AG10803 (cell line): ENCODE measurements at places on chromosomes 6 and 20.

DNA sequence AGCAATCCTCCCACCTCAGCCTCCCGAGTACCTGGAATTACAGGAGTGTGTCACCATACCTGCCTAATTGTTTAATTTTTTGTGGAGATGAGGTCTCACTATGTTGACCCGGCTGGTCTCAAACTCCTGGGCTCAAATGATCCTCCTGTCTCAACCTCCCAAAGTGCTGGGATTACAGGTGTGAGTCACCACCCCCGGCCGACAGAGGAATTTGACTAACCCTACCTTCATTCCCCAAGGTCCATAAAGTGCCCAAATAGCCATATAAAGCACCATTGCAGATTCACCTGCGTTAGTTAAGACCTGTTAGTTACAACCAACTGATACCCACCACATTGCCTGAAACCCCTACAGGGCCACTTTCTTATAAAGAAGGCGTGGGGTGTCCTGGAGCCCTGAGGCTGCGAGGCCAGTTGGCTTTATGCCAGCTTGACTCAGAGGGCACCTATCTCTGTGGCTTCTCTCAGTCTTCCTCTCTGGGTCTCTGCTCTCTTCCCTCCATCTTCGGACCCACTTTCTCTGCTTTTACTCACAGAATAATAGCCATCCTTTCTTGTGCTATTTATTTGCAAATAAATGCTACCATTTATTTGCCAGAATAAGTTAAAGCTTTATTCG is 65.6 kb downstream of the SLC2A10 start:
- DNase-seq, result no peak

DNA sequence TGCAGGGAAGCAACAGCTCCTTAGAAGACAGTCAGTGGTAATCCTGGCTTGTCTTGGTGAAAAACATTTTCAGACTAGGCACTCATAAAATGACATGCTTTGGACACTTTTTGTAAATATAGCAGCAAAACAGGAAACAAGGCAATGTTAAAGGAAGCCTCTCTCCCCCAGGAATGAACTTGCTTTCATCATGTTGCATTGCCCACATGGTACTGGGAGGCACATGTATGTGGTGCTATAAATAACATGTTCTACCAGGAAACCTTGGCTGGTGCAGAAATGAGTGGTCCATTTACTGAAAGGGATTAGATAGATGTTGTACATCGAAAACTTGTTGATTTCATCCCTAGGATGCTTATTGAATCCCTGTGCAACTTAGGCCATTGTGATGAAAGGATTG is 121.4 kb upstream of the RREB1 start:
- DNase-seq, result no peak

DNA sequence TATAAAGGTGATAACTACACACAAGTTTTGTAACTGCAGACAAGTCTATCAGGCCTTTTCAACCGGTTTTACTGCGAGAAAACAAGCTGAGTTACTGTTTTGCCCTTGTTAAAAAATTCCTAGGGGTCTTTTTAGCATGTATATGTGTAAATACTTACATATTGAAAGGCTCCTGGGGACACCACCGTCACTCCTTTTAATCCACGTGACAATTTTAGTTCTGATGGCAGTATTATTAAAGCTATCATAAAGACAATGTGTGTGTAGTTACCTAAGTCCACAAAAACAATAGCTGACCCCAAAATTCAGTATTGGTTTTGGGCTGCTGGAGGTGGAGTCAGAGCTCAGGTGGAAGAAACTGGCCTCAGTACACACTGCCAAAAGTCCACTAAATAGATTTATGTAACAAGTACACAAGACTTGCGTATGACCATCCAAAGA is 41.3 kb upstream of the HFE start:
- DNase-seq, result no peak

GRCh38 chr20:35091816-35092523 is 637 bp downstream of the TRPC4AP start:
- DNase-seq, result peak; percentile 18

- no peak for DNase-seq
Observed at GRCh38 chr6:147579667-147580066, 71.2 kb downstream of the SAMD5 start.

DNA sequence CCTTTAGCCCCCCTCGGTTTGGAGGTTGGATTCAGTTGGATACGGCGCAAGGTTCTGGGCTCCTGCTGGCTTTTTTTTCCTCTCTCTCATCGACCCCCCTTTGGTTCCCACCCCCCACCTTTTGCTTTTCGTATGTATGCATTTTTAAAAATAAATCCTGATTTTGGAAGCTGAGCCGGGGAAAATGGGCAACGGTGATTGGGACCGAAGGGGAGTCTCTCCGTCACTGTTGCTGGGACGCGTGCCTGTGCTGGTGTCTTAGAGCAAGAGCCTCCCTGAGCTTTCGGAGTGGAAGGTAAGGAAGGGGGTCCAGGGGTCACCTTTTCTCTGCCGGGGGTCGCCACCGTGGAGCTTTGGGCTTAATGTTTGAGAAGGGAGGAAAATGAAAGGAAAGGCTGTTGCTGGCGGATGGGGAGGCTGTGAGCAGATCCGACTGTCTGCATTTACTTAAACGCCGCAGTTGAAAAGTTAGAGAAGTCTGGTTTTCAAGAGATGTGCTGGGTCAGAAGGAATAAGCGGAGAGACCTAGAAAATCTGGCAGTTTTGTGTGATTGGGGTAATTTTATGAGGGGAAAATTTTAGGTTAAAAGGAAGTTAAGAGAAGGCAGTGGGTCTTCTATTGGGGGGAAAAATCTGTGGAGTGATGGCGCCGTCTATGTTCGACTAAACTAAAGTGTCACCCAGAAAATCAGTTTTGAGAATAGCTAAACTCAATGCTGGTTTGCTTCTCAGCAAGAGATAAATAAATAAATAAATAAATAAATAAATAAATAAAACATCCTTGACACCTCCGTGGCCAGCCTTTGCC is 828 bp downstream of the ADGRB3 start:
- DNase-seq, result no peak

- no peak for DNase-seq
Observed at GRCh38 chr20:25339608-25340007, 51.0 kb downstream of the ABHD12 start.

- DNase-seq, result peak; percentile 32
Observed at GRCh38 chr20:35215066-35215956, 11.2 kb upstream of the MMP24 start.

DNA sequence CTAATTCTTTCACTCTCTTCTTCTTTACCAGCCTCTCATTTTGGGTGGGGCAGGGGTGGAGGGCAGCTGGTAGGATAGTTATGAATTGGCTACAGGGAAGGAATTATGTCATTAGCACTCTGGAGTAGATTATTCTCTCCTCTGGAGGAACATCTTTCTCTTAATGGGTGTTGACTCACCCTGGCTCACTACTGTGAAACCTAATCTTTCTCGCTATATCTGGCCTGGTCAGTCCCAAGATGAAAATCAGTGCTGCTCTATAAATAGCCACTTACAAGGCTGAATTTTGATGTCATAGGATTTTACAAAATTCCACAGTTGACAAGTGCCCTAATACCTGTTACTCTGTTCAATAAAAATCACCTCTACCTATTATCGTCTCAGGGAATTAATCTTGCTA is 151.3 kb downstream of the COL9A1 start:
- no peak for DNase-seq

- DNase-seq, result no peak
Observed at GRCh38 chr6:87040729-87041128, 54.2 kb downstream of the CGA start.

DNA sequence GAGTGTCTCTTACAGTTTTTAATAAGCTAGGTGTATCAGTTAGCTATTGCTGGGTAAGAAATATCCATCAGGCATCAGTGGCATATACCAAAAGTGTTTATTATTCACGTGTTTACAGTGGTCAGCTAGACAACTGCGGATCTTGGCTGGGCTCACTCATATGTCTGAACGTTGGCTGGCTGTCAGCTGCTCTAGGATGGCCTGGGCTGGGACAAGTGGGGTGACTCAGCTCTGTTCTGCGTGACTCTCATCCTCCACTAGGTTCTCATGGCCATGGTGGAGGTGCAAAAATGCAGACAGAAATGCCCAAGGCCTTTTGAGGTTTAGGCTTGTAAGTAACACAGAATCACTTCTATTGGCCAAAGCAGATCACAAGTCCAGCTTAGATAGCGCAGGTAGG is 22.0 kb downstream of the ZNF341 start:
- no peak for DNase-seq

DNA sequence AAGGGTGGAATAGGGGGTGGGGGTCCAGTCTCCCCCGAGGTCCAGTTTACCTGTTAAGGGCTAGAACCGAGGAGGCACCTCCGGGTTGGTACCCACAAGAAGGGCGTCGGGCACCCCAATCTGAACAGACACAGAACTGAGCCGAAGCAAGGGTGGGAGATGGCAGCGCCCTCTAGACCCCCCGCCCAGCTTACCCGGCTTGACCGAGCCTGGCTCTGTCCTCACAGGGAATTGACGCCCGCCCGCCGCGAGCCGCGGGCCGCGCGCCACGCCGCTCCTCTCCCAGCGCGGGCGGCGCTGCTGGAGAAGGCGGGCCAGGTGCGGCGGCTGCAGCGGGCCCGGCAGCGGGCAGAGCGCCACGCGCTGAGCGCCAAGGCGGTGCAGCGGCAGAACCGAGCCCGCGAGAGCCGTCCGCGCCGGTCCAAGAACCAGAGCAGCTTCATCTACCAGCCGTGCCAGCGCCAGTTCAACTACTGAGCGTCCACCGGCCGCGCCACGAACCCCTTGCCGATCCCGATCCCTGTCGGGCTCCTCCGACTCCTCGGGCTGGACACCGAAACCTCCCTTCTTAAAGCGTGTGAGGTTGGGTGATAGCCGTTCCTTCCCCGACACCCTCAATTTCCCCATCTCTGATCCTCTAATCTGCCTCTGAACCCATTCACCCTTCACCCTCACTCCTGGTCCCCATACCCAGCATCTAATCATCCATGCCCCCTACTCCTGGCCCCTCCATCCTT is 5.9 kb downstream of the TP53INP2 start:
- DNase-seq, result peak; percentile 65
